ENCODE measurements at places on chromosomes 3 and 15. TPM values are rescaled to one million over a fixed set of nuclear protein-coding genes. Genes with fewer than 3 reads are reported as not detected.

The ITIH1 gene
- total RNA-seq = not detected

The FAM3D gene
- under 0.01 TPM for total RNA-seq

The SI gene
- not detected for total RNA-seq

The EPHA6 gene
- total RNA-seq = not detected

The SLCO2A1 gene
- total RNA-seq = 0.65 TPM

The FILIP1L gene
- total RNA-seq = 22.5 TPM

The TRPM1 gene
- under 0.01 TPM for total RNA-seq

The C3orf20 gene
- not detected for total RNA-seq

The PLA1A gene
- 0.65 TPM for total RNA-seq

All from epithelial cell of umbilical artery (primary cell).